Suprapubic skin (tissue), 4 donors: ENCODE measurements at places on chromosomes 16 and 17. TPM values are rescaled to one million over a fixed set of nuclear protein-coding genes. Genes with fewer than 3 reads are reported as not detected.

NAGLU gene
- total RNA-seq = 32.4 TPM

DNA sequence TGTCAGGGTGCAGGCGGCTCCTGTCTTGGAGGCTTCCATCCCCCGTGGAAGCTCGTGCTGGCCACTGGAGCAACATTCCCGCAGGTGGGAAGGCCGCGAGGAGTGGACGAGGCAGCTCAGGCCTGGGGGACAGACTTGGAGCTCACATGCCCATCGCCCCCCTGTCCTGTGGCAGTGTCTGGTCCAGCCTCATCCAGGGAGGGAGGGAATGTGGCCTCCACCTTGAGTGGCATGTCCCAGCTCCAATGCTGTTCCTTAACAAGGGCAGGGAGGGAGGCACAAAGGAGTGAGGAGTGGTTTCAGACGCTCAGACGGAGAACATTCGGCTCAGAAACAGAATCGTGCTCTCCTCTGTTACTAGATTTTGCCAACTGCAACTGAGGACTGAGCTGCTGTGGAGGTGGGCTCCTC lies 159.4 kb upstream of the CHMP6 start:
- no peak for DNase-seq

GRCh38 chr16:3193221-3194212 lies 5.5 kb downstream of the OR1F1 start:
- DNase-seq = no peak

YBX2 gene
- total RNA-seq = 3.8 TPM

DNA sequence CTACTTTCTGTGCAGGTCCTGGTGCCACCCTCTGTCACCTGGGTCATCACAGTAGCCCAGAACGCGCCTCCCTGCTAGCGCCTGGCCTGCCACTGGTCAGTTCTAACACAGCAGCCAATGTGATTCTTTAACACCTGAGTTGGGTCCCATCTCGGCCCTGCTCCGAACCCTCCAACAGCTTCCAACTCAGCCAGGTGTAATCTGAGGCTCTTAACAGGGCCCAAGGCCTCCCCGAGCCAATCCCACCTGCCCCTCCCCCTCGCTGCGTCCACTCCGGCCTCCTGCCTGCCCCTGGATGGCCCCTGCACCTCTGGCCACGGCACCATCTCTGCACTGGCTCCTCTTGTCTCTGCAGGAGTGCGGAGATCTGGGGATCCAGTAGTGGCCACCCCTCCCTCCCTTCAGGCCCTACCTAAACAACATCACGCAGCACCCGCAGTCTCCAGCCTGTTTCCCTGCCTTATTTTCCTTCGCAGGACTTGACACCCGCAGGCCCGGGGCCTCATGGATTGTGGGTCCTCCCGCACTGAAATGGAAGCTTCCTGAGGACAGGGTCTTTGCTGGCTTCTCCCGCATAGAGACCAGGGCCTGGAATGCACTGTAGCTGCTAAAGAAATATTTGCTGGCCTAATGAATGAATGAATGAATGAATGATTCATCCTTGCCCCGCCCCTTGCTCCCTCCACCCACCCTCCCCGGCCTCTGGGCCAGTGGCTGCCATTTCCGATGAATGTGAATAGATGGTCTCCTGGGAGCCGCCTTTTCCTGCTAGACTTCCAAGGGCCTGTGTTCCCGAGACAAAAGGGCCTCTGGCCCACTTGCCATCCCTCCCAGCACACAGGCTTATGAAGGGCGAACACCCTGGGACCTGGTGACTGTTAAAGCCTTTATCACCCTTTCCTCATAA lies 174.8 kb upstream of the FOXF1 start:
- no peak for DNase-seq

- DNase-seq = no peak
Measured at GRCh38 chr17:28827672-28828071, 14.9 kb downstream of the FAM222B start.

GRCh38 chr17:59846394-59847165 lies 46.2 kb downstream of the TUBD1 start:
- peak; percentile 82 for DNase-seq

- no peak for DNase-seq
Measured at GRCh38 chr16:525123-525519, 2.4 kb upstream of the CAPN15 start.

DNA sequence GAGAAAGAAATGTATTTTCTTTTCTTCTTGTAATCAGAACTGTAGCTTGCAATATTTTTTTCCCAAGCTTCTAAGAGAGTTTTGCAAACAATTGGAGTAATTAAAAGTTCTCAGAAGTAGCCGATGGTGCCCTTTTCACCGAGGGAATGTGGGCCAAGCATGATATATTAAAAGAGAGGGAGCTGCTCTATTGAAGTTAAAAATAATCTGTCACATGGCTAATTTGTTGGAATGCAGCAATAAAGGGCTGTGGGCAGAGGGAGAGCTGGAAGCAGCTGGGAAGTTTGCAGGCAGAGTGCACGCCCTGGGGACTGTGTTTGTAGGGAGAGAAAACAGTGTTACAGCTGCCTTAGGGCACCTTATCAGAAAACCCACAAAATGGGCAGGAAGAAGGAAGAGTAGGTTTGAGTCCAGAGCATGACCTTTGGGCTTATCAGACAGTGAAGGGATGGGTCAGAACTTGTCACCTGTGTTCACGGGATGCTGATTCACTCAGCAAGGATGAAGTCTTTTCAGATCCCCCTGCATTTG lies 18.5 kb upstream of the TERF2 start:
- DNase-seq = no peak

DNA sequence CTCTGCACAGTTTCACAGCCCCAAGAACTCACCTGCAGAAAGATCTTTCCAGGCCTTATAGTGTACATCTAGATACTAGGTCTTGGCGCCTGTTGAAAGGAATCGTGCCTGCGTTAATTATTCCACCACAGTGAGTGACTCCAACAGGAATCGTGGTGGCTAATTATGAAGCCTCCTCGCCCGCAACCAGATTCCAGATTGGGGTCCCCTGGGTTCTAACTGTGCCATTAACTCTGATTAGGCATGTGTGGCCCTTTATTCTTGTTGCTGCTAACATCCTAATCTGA lies 295.3 kb upstream of the MAF start:
- no peak for DNase-seq

TMED6 gene
- total RNA-seq = not detected

VAT1L gene
- total RNA-seq = not detected

KRT40 gene
- 12.5 TPM for total RNA-seq

- no peak for DNase-seq
Measured at GRCh38 chr17:823501-823902, 41.3 kb downstream of the MRM3 start.

TM4SF5 gene
- total RNA-seq = not detected

GRCh38 chr16:53651357-53651756 lies 52.3 kb downstream of the RPGRIP1L start:
- no peak for DNase-seq

GRCh38 chr16:49586466-49587450 lies 213.2 kb downstream of the C16orf78 start:
- peak; percentile 25 for DNase-seq

GRCh38 chr16:80791411-80791810 lies 13.0 kb downstream of the CDYL2 start:
- no peak for DNase-seq

GPR139 gene
- total RNA-seq = not detected

DNA sequence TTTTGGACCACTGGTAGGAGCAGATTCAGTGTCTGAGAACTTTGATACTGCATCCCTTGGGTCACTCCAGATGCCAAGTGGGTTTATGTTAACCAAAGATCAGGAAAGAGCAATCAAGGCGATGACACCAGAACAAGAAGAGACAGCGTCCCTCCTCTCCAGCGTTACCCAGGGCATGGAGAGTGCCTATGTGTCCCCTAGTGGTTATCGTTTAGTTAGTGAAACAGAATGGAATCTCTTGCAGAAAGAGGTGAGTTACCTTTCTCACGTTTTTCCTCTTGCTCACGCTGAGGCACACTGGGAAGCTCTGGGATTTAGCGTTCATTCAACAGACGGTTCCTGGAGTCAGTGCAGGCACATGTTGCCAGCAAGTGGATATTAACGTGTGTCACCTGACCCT lies 58.0 kb downstream of the NUP88 start:
- no peak for DNase-seq

GRCh38 chr17:44176671-44177501 lies 6.4 kb downstream of the ASB16 start:
- no peak for DNase-seq

KDM8 gene
- total RNA-seq = 1.3 TPM

- no peak for DNase-seq
Measured at GRCh38 chr17:8742819-8743218, 1.8 kb downstream of the CCDC42 start.

GP1BA gene
- total RNA-seq = not detected

CRYBA1 gene
- not detected for total RNA-seq

DNA sequence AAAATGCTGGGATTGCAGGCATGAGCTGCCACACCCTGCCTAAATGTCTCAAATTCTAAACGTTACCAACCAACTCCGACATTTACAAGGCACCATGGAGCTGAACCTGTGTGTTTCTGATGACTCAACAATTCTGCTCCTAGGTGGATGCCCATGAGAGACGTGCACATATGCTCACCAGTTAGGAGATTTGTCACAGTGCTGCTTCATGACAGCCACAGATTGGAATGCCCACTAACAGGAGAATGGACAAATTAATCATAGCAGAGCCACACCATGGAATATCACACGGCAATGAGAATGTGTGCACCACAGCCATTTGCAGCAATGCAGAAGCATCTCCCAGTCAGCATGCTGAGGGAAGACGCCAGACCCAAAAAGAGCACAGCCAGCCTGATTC lies 8.0 kb upstream of the KCNG4 start:
- DNase-seq = no peak

GRCh38 chr17:81240761-81241160 lies 1.6 kb downstream of the NDUFAF8 start:
- no peak for DNase-seq

- DNase-seq = no peak
Measured at GRCh38 chr17:27518545-27519521, 62.6 kb downstream of the KSR1 start.

TBC1D26 gene
- total RNA-seq = not detected

- DNase-seq = no peak
Measured at GRCh38 chr17:56603486-56604238, 10.2 kb downstream of the NOG start.

GRAPL gene
- total RNA-seq = not detected

DNA sequence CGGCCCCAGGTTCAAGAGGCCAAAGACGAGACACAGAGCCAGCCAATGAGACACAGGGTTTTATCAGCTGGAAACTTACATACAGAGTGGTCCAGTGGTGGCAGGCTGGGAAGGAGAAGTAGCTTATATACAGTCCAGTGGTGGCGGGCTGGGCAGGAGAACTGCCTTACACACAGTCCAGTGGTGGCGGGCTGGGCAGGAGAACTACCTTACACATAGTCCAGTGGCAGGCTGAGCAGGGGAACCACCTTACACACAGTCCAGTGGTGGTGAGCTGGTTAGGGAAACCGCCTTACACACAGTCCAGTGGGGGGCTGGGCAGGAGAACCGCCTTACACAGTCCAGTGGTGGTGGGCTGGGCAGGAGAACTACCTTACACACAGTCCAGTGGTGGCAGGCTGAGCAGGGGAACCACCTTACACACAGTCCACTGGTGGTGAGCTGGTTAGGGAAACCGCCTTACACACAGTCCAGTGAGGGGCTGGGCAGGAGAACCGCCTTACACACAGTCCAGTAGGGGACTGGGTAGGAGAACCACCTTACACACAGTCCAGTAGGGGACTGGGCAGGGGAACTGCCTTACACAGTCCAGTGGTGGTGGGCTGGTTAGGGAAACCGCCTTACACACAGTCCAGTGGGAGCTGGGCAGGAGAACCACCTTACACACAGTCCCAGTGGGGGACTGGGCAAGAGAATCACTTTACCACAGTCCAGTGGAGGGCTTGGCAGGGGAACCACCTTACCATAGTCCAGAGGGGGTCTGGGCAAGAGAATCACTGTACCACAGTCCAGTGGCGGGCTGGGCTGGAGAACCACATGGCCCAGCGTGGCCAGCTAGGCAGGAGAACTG lies 90.9 kb downstream of the GAS7 start:
- DNase-seq = peak; percentile 58

- DNase-seq = no peak
Measured at GRCh38 chr17:74480290-74480689, 13.9 kb downstream of the CD300A start.

- peak; percentile 76 for DNase-seq
Measured at GRCh38 chr17:40355804-40356758, 8.5 kb downstream of the GJD3 start.

- no peak for DNase-seq
Measured at GRCh38 chr17:58156839-58157803, 8.9 kb downstream of the OR4D1 start.

- no peak for DNase-seq
Measured at GRCh38 chr16:19898924-19899604, 14.4 kb upstream of the GPRC5B start.

DNA sequence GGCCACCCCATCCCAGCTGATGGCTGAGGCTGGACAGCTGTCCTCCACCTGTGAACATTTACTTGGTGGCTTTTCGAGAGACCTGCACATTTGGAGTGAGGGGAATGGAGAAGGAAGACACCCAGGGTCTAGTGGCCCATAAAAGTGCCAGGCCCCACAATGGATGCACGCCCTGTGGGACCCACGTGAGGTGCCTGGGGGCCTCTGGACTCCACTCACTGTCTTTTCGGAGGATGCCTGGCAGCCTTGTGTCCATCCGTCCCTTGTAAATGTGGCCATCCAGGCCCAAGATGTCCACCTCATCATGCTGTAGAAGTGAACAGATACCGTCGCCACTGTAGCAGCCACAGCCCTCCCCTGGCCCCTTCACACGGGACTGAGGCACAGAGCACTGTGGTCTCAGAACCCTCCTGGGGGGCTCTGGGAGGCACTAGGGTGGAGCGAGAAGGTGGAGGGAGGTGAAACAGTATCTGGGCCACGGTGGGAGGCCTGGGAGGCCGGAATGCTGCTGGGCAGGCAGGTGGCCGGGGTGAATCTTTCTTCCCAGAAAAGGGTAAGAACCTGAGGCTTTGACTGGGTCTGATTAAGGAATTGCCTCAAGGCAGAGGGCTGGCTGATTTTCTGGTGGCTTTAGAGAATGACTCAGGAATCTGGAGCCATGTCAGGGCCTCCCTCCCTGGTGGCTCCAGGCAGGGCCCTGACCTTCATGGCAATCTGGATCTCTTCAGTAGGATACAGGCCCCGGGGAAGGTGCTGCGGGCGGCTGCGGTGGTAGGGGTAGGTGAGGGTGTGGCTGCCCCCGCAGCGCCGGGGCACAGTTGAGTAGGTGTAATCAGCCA lies 11.5 kb downstream of the UBALD2 start:
- DNase-seq = no peak

- no peak for DNase-seq
Measured at GRCh38 chr17:57438066-57438731, 181.9 kb downstream of the MSI2 start.

DNA sequence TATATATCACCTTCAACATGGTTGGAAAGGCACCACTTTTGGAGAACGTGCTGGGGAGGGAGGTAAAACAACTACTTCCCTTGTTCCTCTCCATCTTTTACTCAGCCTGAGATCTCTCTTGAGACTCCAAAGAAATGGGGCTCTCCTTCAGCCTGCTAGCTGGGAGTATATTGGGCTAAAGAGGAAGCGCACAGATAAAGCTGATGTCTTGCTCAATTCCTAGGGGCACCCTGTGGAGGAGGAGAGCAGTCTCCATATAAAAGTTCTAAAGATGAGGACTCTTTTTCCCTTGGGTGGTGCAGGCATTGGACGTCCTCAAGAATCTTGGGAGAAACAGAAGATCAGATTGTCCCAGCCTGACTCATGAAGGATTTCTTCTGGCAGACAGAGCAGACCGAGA lies 4.6 kb upstream of the ETV4 start:
- no peak for DNase-seq
